Pulmonary artery endothelial cell (primary cell): ENCODE measurements at places on chromosomes 11 and 22. TPM values are rescaled to one million over a fixed set of nuclear protein-coding genes. Genes with fewer than 3 reads are reported as not detected.

The OTOG gene
- not detected in 2 replicates for total RNA-seq

The DNAJB7 gene
- total RNA-seq, result not detected in 2 replicates

DNA sequence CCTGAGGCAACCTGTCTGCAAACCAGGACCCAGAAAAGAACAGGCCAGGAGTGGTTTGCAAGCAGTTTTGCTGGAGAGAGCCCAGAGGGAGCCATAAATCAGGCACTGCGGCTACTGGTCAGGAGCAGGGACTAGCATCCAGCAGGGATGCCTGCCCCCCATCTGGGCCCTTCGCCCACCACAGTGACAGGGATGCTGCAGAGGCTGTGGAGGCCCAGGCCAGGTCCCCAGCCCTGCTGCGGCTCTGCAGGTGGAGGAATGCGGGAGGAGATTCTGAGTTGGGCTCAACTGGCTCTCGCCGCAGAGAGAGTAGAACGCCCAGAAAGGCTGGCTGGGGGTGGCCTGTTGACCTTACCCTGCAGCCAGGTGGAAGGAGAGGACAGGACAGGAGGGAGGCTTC, 16.4 kb upstream of the NEFH start:
- DNase-seq, result no peak

- no peak for DNase-seq
These were observed 25.5 kb upstream of the EHF start for GRCh38 chr11:34595391-34595790.

GRCh38 chr22:23315341-23315917, 135.1 kb downstream of the BCR start:
- no peak for DNase-seq

DNA sequence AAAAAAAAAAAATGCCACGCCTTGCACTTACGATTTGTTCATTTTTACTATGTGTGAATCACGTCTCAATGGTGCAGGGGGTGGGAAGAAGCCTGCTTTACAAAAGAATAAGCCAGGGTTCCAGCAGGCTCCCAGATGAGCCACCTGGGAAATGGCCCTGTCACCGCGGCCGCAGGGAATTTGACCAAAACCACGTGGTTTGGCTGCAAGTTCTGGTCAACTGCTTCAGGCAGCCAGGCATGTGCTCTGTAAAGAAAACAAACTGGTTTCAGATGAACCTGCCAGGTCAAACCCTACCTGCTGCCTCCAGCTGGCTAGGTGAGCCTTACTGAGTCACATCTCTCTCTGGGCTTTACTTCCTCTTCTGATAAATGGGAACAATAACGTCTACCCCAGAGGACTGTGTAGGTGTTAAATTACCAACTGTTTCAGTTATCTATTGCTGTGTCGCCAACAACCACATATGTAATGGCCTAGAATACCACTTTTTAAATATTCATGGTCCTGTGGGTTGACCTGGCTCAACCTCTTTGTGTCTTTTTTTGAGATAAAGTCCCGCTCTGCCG, 30.5 kb upstream of the GCAT start:
- no peak for DNase-seq

GRCh38 chr11:14819596-14819995, 72.4 kb downstream of the CYP2R1 start:
- no peak for DNase-seq

The KCNJ1 gene
- total RNA-seq, result 0.11 TPM in 1 of 2 replicates, not detected in the other
